ENCODE measurements at places on chromosomes 1 and 21.

- peak; percentile 36 for DNase-seq
These were observed 63.3 kb upstream of the LRRC8D start for GRCh38 chr1:89757532-89757931.

- DNase-seq: no peak
These were observed 154.9 kb upstream of the TIAM1 start for GRCh38 chr21:31498985-31499384.

DNA sequence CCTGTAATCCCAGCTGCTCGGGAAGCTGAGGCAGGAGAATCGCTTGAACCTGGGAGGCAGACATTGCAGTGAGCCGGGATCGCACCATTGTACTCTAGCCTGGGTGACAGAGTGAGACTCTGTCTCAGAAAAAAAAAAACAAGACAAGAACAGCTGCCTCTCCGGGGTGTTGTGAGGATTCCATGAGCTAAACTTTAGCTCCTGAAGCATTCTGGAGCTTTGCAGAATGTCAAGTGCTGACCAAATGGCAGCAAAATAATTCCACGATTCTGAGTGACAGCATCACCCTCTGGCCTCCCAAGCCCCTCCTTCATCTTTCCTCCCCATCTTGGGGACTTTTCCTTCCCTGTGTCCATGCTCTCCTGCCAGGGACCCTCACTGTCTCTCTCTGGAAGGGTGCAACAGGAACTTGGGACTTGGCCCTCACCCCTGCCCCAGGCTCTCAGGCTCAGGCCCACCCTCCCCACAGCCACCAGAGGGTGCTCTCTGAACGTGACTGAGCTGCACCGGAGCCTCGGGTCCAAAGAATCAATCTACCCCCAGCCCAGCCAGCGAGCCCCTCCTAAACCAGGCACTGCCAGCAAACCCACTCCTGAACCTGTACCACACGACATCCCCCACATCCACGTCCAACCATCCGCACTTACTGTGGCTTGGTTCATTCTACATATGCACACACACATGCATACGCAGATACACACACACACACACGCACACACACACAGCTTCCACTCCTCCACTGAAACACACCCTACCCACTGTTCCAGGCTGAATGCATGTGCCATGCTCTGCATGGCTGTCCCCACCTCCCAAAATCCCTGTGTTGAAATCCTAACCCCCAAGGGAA, 45.7 kb downstream of the ACOT7 start:
- DNase-seq: peak; percentile 45

- DNase-seq: no peak
These were observed 15.1 kb upstream of the IL22RA1 start for GRCh38 chr1:24157918-24158481.

- no peak for DNase-seq
These were observed 8.0 kb downstream of the CHODL start for GRCh38 chr21:18252680-18253079.

GRCh38 chr1:102970496-102971078, 137.7 kb downstream of the COL11A1 start:
- DNase-seq: peak; percentile 28

DNA sequence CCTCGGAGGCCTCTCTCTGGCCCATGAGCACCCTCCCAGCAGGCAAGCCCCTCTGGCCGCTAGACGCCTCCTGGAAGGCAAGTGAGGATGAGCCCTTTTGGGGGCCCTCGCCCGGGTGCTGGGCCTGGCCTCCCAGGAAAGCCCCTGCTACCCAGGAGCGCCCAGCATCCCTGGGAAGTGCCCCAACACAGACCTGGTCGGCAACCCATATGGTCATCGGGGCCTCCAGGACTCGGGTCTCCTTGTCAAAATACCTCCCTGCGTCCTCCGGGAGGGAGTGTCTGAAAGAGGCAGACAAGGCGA, 21.0 kb upstream of the TMEM52 start:
- no peak for DNase-seq
